ENCODE measurements at places on chromosomes 1 and 21. TPM values are rescaled to one million over a fixed set of nuclear protein-coding genes. Genes with fewer than 3 reads are reported as not detected.

The NIBAN1 gene
- 5.0 TPM for total RNA-seq

The OLIG2 gene
- total RNA-seq: not detected

The OLIG1 gene
- total RNA-seq: not detected

The ABCG1 gene
- 1.7 TPM for total RNA-seq

DNA sequence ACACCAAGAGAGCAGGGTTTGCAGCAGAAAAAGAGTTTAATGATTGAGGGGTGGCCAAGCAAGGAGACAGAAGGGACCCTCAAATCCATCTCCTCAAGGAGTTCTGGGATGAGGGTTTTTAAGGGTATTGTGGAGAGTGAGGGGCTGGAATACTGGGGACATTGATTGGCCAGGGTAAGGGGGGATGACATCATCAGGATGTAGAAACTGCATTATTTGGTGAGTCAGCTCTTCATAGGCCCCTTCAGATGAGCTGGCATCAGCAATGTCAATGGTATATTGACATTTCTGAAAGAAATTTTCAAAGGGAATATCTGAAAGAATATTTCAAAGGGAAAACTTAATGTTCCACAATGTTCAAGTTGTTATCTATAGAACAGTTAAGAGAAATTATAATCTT, 168.1 kb upstream of the SNX7 start:
- DNase-seq: no peak

GRCh38 chr1:177142791-177143271, 21.7 kb downstream of the ASTN1 start:
- no peak for DNase-seq

GRCh38 chr1:240280560-240281322, 189.1 kb downstream of the FMN2 start:
- no peak for DNase-seq

DNA sequence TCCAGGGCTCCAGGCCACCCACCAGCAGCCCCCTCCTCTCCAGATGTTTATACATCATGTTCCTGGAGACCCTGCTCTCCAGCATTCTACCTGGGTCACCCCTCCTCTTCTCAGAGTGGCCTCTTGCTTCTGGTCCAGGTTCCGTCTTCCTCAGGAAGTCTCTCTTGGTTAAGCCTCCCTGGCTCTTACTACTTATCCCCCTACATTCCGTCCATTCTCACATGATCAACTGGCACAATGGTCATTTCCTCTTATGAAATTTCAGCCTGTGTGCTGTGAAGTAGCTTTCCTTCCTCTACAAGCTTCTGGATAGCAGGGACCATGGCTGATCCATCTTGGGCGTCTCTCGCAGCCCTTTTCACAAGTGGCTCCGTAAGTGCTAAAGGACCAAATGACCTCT, 33.9 kb upstream of the ATP2B4 start:
- no peak for DNase-seq

- DNase-seq: peak; percentile 67
Measured at GRCh38 chr1:214439352-214440119, 111.9 kb downstream of the PTPN14 start.

- no peak for DNase-seq
Measured at GRCh38 chr21:43885721-43886120, 20.7 kb downstream of the AGPAT3 start.

Data from endodermal cell (in vitro differentiated cells).